ENCODE measurements at places on chromosomes 16 and 17.

- DNase-seq, result no peak
Observed at GRCh38 chr17:34269969-34270368, at the start of gene CCL7. Gene CCL7, plus strand, starts transcription at chr17:34270221. Its CDS starts 70 bp downstream, at chr17:34270291.

GRCh38 chr17:57004944-57005579 is 27.1 kb downstream of the SCPEP1 start:
- DNase-seq, result no peak

- no peak for DNase-seq
Observed at GRCh38 chr16:50539822-50540710, 8.1 kb upstream of the NKD1 start.

DNA sequence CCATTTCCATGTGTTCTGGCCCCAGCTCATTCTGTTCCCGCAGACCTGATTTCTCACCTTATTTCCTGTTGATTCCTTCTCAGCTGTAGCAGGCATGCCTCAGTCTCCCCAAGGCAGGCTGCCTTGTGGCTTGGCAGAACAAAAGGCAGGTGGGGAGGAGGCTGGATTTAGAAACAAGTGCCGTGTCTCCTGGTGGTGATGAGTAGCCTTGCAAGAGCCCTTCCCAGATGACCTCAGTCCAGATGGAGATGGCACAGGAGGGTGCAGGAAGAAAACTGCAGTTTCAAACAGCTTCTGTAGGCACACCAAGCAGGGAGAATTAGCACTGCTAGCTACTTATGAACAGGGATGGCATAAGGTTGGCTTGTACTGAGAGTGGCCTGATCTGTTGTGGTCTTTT is 64.6 kb downstream of the ARHGAP44 start:
- no peak for DNase-seq

DNA sequence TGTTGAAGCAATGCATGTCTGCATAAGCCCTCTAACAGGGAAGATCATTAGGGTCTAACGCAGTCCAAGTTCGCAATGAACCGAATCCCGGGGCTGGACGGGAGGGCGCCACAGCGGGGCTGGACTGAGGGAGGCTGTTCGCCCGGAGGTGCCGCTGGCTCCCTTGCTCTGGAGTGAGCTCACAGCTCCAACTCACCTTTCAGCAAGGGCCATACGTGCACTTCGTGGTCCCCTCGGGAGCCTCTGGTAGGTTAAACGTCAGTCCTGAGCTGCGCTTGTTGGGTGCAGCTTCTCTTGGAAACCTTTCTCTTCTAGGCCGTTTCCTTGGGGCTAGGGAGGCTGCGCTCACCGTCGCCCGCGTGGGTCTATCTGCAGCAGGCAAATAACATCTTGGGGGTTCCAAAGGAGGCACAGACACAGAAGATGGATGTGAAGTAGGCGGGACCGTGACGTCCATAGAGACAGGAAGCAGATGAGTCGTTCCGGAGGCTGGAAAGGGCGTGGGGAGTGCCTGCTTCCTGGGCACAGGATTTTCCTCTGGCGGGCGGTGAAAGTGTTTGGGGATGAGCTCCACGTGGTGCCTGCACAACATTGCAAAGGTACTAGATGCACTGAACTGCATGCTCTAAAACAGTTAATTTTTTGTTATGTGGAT is 21.9 kb downstream of the ATP2C2 start:
- no peak for DNase-seq

- no peak for DNase-seq
Observed at GRCh38 chr16:47713225-47713595, 252.1 kb downstream of the PHKB start.

- no peak for DNase-seq
Observed at GRCh38 chr16:56279132-56279531, 87.8 kb downstream of the GNAO1 start.

Measured in anterior cingulate cortex (tissue), 58 donors.